ENCODE measurements at places on chromosomes 11 and 22.

DNA sequence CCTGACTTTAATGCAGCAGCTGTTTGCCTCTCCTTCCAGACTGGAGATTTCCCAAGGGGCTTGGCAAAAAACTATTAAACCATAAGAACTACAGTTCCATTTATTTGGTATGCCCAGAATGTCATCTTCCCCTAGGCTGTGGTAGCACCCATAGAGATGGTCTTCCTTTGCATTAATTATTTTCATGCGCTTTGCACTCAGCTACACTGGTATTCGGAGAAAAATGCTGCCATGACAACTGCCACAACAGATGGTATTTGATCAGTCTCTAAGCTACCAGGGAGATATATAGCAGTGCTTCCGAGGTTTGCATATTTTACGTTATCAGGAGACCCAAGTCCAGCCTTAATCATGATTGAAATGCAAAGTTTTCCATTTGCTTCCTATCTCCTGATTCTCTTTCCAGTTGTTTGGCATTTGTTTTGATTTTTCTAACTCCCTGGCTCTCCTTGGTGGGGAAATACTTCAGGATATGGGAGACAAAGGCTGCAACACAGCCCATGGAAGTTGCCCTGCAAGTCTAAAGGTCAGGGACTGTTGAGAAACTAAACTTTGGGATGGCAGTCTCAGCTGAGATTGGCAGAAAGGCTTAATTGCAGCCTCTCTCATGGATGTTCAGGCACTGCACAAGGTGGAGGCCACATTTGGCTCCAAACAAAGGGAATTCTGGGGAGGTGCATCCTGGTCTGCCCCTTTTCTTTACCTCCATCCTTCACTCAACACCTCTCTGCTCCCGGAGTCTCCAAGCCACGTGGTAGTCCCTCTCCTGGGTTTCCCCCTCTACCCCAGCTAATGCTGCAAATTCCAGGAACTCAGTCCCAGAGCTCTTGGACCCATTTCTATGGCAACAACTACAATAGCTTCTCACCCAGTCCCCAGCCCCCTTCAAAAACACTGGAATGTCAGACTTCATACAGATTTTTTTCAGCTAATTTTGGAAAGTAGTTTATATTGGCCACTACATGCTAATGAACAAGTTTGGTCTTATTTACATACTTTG lies 151.8 kb downstream of the NAV2 start:
- DNase-seq, result no peak

GRCh38 chr11:1760351-1761109 lies 3.2 kb downstream of the CTSD start:
- no peak for DNase-seq

DNA sequence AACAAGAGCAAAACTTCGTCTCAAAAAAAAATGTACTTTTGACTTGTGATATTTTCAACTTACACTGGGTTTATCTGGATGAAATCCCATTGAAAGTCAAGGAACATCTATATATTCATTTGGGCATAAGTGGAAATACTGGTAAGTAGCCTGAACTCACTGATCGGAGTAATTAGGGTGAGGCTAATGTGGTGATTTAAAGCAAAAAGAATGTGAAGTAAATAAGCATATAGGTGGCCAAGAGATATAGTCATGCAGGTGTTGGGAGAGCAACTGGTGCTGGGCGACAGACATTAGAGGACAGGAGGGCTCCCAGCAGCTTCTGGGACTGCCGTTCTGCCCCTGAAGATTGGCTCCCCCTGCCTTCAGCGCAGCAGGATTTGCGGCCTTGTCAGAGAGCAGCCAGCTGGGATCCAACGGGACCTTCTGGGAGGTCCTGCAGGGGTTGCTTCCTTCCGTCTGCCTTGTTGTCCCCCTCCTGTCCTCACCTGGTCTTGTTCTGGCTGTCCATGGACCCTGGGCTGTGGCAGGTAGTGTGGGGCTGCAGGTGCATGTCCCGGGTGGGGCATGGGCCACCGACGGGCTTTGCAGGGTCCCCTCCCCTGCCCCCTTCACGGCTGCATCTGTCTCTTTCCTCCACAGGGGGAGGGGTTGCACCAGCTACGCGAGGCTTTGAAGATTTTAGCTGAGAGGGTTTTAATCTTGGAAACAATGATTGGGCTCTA lies 14.1 kb downstream of the RHBDD3 start:
- no peak for DNase-seq

GRCh38 chr11:109914809-109915653 lies 178.2 kb upstream of the ZC3H12C start:
- DNase-seq, result no peak

DNA sequence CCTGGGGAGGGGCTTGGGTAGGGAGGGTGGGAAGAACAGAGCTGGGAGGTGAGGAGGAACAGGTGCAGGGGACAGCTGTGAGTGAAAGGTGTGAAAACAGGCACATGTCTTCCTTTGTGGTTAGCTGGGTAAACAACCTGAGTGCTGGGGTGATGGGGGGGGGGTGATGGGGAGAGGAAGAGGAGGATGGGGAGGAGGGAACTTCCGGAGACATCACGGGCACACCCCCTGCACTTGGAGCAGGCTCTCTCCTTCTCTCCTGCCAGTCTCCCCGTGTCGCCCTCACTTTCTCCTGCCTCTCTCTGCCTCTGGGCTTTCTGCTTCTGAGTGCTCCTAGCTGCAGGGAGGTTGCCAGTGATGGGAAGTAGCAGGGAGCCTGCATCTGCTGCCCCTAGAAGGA lies 8.8 kb downstream of the CXCR5 start:
- DNase-seq, result no peak
